Kidney (tissue), 22 donors: ENCODE measurements at places on chromosomes 3 and 15.

DNA sequence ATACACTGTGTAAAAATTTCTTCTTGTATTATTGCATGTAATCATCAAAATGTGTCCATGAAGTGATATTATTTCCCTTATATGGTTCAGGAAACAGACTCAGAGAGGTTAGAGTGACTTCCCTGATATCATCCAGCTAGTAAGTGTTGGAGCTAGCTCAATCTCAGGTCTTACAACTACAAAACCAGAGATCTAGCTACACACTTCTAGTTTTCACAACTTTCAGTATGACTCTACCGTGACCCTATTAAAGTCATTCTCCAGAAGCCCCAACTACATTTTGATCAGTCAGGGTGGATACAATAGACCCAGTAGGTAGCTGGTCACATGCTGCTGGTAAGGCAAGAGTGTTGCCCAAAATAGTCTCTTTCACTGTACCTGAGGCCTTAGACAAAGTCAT lies 165.3 kb downstream of the GOLIM4 start:
- DNase-seq, result no peak
- no peak overlapping the region for H3K4me3 ChIP-seq
- no peaks in the 10 kb centered on the region for H3K27me3 ChIP-seq
- no peaks in the 10 kb centered on the region for H3K4me1 ChIP-seq
- no peaks in the 10 kb centered on the region for H3K36me3 ChIP-seq

GRCh38 chr3:65344444-65344843 lies 656.6 kb upstream of the ADAMTS9 start:
- H3K4me1 ChIP-seq, result peaks cover 5% of the 10 kb centered on the region
- no peak overlapping the region for H3K4me3 ChIP-seq
- no peaks in the 10 kb centered on the region for H3K36me3 ChIP-seq

DNA sequence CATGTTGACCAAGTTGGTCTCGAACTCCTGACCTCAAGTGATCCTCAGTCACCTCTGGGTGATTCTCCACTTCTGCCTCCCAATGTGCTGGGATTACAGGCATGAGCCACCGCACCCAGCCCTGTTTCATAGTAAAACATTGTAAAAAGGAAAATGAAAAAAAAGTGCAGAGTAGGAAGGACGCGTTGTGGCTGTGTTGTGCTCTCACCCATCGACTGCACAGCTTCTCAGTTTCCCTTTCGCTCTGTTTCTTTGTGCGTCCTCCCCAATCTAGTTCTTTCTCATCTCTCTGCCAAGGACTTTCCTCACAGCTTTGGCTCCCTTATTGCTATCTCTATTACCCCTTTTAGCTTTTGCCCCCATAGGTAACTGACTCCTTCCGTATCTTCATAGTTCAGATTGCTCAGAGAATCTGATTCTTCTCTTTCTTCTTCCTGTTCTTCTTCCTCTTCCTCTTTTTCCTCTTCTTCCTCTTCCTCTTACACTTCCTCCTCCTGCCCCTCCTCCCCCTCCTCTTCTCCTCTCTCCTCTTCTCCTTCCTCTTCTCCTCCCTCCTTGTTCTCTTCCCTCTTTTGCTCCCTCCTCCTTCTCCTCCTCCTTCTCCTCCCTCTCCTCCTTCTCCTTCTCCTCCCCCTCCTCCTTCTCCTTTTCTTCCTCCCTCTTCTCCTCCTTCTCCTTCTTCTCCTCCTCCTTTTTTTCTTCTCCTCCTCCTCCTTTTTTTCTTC lies 81.1 kb upstream of the VGLL4 start:
- H3K27ac ChIP-seq, result no peak overlapping the region
- H3K4me3 ChIP-seq, result no peak overlapping the region
- no peaks in the 10 kb centered on the region for H3K27me3 ChIP-seq
- no peaks in the 10 kb centered on the region for H3K36me3 ChIP-seq

DNA sequence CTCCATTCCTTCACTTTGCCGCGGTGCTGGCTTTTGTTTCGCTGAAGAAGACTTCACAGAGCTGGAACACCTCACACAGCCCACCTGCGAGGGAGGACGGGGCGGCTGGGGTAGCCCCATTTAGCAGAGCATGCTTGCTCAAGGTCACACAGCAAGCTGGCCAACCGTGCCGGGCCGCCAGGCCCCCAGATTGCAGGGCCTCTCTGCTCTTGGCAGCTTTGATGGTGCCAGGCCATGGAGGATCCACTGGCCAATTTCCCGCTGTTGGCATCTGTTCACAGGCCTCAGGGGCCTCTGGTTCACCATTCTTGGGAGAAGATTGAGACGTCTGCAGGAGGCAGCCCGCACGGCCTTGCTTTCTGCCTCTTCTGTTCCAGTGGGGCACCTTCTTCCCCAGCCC lies 77.9 kb upstream of the LINGO1 start:
- no peaks in the 10 kb centered on the region for H3K4me1 ChIP-seq
- H3K27ac ChIP-seq, result no peak overlapping the region
- H3K36me3 ChIP-seq, result no peaks in the 10 kb centered on the region
- DNase-seq, result no peak

DNA sequence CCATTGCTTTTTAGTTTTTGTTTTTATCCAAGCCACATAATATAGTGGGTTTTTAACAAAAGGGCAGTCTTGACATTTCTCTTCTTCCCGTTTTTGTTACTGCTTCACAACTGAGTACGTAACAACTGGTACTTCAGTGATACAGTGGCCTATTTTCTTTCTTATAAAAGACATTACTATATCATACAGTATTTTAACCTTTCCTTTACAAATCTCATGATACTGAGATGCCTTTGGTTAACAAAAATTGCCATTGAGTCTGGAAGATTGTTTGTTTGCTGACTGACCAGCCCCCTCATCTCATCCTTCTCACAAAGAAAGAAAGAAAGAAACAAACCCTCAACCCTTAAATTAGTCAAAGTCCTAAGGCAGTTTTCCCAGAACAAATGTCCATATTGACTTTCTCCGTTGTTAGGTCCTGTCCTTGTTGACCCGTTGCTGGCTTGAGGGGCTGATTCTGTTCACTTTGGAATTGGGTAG lies 77.0 kb upstream of the SAMMSON start:
- no peak for DNase-seq
- H3K36me3 ChIP-seq, result no peaks in the 10 kb centered on the region
- no peak overlapping the region for H3K4me3 ChIP-seq
- peaks cover 4% of the 10 kb centered on the region for H3K4me1 ChIP-seq

DNA sequence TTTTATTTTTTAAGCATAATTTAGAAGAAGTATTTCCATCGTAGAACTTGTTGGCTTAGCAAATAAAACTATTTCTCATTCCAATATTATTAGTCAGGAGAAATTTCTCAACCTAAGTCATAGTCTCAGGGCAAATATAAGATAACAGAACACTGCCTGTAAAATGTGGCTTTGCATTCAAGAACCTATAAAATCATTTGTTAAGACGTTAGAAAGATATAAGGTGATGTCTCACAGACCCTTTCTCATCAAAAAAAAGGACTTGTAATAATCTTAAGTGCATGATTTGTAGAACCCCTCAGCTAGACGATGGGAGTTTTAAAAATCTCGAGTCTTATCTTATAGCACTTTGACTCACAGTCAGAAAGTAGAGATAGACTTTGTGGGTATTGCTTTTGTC lies 314.7 kb upstream of the CFAP20DC start:
- no peak overlapping the region for H3K27ac ChIP-seq
- H3K36me3 ChIP-seq, result no peaks in the 10 kb centered on the region
- DNase-seq, result no peak
- H3K27me3 ChIP-seq, result no peaks in the 10 kb centered on the region

DNA sequence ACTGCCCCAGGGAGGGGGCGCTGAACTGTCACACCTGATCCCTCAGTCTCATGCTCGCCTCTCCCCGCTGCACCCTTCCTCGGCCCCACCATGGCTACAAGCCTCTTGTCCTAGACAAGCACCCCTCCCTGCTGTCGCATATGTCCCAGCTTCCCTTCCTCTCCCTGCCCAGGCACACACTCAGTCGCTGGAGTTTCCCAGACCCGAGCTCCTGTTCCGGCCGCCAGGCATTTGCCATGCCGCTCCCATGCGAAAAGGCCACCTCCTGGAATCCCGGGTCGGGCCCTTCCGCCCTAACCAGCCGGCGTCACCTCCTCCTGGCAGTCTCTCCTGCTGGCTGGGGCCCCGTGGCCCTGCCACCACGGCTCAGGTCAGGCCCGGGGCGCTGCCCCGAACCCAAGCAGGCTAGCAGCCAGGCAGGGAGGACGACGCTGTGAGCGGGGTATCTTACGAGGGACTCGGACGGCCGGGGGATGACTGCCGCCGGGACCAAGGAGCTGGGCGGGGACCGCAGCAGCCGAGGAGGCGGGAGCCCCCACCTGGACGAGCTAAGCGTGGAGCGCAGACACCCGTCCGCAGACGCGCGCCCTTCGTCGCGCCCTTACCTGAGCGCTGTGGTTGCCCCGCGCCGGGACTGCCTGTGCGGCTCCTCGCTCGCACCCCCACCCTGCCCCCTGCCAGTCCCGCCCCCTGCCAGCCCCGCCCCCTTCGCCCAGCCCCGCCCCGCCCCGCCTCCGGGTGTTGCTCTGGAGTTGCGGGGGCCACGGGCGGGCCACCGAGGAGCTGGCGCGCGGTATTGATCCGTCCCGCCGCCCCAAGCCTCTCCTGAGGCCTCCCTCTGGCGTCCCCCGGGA lies at the start of gene ALS2CL:
Gene ALS2CL, minus strand, starts transcription at position 642 of the 854 bp plus-strand sequence. CDS start 4,239 bp downstream, outside the sequence.
- peak within 1 kb of the TSS; percentile 81 for H3K4me3 ChIP-seq
- no peaks in the 10 kb centered on the region for H3K36me3 ChIP-seq
- DNase-seq, result peak; percentile 63
- H3K4me1 ChIP-seq, result peaks cover 2% of the 10 kb centered on the region
- peak within 1 kb of the TSS; percentile 87 for H3K27ac ChIP-seq
- no peaks in the 10 kb centered on the region for H3K27me3 ChIP-seq

- peaks cover 7% of the 10 kb centered on the region for H3K4me1 ChIP-seq
- no peaks in the 10 kb centered on the region for H3K36me3 ChIP-seq
- H3K27ac ChIP-seq, result no peak overlapping the region
- no peak for DNase-seq
Measured at GRCh38 chr3:61855211-61855610, 293.8 kb downstream of the PTPRG start.

DNA sequence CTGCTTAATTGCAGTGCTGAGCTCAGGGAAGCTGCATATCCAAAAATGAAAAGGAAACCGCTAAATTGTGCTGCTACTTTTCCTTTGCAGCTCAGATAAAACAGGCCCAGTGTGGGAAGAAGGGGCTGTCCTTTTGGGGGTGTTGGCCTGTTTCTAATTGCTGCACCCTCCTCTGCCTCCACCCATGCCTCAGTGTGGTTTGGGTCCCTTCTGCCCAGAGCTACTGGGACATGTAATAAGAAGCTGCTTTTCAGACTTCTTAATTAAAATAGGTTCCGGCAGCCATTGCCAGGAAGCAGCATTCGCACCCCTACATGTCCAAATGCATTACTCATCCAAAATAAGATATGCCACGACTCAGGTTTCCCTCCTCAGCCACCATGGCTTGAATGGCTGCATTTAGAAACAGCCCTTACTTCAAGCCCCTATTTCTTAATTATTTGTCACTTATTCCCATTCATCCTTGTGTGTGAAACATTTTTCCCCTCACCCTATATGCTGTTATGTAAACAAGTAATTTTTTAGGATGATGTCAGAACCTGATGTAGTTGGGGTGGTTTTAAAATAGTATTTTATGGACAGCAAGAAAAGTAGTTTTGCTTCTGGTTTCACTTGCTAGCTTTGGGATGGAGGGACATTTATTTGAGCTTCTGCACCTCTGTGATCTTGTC lies 235.9 kb upstream of the CTDSPL start:
- no peak overlapping the region for H3K27ac ChIP-seq
- H3K4me1 ChIP-seq, result no peaks in the 10 kb centered on the region
- H3K27me3 ChIP-seq, result no peaks in the 10 kb centered on the region
- no peak overlapping the region for H3K4me3 ChIP-seq
- no peaks in the 10 kb centered on the region for H3K36me3 ChIP-seq

- DNase-seq, result no peak
- no peaks in the 10 kb centered on the region for H3K36me3 ChIP-seq
- H3K27ac ChIP-seq, result no peak overlapping the region
Measured at GRCh38 chr15:67142767-67143100, 77.3 kb downstream of the SMAD3 start.

DNA sequence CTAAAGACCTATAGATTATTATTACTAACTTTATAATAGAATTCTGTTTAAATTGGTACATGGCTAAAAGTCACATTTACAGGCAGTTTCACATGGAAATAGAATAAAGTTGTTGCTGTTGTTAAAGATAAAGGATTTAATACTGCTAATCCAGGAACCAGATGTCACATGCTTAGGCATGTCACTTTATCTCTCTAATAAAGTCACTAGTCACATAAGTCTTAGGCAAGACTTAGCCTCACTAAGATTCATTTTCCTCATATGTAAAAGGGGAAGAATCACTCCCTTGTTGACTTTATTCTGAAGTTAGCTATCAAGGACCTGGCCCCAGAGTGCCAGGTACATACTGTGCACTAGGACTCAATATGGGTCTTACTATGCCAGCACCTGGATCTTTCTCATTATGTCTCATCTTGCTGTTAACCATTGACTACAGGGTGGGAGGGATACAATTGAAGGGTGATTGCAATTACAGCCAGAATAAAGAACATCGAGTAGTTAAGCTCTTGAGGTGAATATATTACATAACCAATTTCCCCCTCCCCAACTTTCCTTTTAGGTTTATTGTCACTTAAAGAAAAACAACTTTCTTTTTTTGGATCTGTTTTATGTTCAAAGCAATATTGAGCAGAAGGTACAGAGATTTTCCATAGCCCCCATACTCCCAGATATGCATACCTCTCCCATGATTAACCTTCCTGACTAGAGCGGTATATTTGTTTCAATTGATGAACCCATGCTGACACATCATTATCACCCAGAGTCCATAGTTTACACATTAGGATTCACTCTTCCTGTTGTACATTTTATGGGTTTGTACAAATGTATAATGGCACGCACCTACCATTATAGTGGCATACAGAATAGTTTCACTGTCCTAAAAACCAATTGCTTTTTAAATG lies 36.6 kb downstream of the LNP1 start:
- H3K27me3 ChIP-seq, result no peaks in the 10 kb centered on the region
- H3K27ac ChIP-seq, result no peak overlapping the region
- peak; percentile 6 for DNase-seq
- no peaks in the 10 kb centered on the region for H3K4me1 ChIP-seq
- no peak overlapping the region for H3K4me3 ChIP-seq

GRCh38 chr3:185631108-185631507 lies 45.0 kb downstream of the SENP2 start:
- H3K27me3 ChIP-seq, result no peaks in the 10 kb centered on the region
- H3K27ac ChIP-seq, result no peak overlapping the region
- H3K36me3 ChIP-seq, result no peaks in the 10 kb centered on the region
- no peaks in the 10 kb centered on the region for H3K4me1 ChIP-seq
- no peak for DNase-seq
- H3K4me3 ChIP-seq, result no peak overlapping the region

DNA sequence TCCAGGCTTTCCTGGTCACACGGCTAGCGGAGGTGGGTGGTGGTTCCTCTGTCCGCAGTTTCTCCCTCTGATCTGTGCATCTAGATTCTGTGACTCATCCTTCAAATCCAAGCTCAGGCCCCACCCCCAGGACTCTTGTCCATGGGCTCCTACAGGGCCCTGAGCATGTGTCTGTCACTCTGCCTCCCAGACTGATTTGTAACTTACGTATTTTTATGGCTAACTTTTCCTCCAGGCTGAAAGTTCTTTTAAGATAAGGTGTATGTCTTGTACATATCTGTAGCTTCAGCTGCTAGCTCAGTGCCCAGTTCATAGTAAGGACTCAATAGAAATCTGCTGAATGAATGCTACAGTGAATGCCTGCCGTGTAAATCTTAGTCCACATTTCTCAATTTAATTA lies 8.0 kb downstream of the ESYT3 start:
- H3K27me3 ChIP-seq, result no peaks in the 10 kb centered on the region
- H3K27ac ChIP-seq, result no peak overlapping the region
- DNase-seq, result no peak
- H3K4me3 ChIP-seq, result no peak overlapping the region
- no peaks in the 10 kb centered on the region for H3K4me1 ChIP-seq
- H3K36me3 ChIP-seq, result no peaks in the 10 kb centered on the region
